AG08395 (cell line): ENCODE measurements at places on chromosomes 13 and 19.

GRCh38 chr13:57874530-57874929 is 243.0 kb downstream of the PCDH17 start:
- no peak for DNase-seq

DNA sequence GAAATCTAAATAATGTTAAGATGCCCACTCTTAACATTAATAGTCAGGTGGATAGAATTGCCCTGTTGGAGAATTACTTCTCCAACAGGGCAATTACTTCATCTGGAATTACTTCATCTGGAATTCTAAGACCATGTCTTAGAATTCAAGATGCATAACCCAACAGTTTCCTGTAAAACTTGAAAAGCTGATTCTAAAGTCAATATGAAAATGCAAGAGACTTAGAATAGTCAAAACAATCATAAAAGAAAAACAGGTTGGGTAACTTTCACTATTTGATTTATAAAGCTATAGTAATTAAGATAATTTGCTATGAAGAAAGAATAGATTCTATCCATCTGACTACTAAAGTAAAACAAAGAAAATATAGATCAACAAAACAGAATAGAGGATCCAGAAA is 75.2 kb downstream of the ABCC4 start:
- no peak for DNase-seq

- no peak for DNase-seq
Measured at GRCh38 chr13:52994865-52995264, 33.7 kb upstream of the OLFM4 start.

GRCh38 chr19:45769821-45770191 is 754 bp upstream of the SIX5 start:
- DNase-seq: no peak

DNA sequence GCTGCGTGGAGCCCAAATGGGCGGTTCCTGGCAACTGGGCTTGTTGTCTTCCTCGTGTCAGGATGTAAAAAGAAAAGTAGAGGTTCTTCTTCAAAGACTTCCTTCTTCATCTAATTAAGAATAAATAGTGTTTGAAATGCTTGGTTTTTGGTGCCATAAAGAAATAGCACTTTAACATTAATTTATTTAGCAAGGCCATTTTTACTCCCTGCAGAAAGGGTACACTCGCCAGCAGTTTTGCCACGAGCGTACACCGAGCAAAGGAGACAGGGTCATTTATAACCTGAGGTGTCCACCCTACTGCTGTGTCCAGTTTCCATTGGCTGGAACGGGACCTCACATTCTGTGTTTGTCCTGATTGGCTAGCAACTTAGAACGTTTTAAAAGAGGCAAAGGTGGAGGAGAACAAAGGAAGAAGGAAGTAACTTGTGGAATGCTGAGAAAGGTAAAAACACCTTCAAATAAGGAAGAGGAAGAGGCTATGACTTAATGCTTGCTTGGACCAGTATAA is 21.8 kb upstream of the OR10H1 start:
- no peak for DNase-seq

DNA sequence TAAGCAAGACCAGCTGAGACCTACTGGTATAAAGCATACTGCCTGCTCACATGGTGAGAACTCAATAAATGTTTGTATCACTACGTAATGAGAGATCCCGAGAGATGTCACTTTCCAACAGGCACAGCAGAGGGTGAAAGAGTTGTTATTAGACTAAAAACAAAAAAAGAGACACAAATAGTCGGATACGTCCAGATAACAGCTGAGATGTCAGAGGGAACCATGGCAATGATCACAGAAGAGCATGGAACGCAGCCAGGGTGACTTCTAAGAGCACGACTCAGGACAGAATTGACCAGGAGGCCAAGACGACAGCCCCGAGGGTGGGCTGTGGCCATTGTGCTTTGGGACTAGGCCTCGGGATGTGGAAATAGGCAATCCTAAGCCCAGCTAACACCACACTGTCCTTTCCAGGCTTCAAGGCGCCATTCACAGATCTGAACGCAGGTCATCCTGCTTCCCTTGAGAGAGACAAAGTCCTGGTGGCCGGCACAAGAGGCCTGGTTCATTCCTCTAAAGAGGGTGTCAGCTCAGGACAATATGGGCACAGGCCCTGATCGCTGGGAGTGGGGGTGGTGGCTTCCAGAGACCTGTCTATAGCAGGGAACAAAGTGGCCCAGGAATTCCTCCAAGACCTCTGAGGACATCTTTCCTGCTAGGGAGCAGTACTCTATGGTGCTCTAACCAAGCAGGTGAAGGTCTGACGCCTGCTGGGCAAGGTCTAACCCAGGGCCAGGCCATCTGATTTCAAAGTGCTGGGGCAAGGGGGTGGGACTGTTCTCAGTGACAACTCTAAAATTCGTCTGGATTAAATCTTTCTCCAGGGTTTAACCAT is 3.2 kb downstream of the SH3GL1 start:
- no peak for DNase-seq

DNA sequence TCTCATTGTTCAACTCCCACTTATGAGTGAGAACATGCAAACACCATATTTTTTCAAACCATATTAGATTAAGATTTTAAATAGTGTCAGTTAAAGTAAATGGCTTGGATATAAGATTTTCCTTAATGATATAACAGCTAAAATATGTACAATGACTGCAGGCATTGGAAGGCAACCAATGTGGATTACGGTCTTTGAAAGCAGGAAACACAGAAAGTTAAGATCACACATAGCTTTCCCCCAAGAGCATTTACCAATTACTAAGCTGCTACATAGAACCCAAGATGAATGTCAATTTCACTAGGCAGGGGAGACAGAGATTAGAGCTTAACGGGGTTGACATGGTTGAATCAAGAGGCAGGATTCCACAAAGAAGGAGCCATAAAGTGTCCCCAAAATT is 173.2 kb upstream of the TRPC4 start:
- no peak for DNase-seq

GRCh38 chr19:43616306-43616705 is 3.1 kb downstream of the ZNF428 start:
- DNase-seq: no peak

- DNase-seq: no peak
Measured at GRCh38 chr13:73742982-73743381, 391.2 kb downstream of the KLF12 start.

DNA sequence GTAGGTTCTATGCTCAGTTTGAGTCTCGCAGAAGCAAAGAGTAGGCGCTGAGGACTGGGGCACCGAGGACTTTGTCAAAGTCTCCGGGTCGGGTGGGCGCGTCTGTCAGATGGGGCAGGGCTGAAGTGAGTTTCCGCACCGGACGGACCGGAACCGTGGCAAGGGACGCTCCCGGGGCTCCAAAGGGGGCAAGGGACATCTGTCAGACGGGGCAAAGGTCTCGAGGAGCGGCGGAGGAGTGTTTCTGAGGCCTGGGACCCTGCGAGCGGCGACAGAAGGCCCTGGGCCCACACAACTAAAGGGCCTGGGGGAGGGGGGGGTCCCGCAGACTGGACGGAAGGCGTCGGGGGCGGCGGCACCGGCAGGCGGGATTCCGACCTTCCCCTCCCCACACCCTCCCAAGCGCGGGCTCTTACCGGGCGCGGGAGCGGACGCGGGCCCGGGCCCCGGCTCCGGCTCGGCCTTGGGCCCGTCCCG is 13.3 kb upstream of the AKAP8L start:
- DNase-seq: peak; percentile 25

DNA sequence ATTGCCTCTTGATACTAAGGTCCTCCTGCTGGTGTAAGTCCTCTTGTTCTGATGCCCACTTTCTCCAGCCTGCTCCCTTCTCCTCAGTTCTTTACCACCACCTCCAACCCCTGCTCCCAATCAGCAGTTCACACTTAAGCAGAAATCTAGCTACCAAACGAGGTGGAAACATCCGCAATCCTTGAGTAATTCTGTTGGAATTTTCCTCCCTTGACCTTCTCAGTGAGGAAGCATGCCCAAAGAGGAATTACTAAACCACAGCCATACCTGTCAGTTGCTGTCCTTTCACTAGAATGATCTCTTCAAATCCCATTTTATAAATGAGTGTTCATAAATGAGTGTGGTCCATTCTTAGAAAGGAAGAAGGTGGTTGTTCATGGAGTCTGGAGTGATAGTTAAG is 289.9 kb downstream of the DACH1 start:
- DNase-seq: no peak

GRCh38 chr19:55377356-55378131 is 918 bp downstream of the TMEM190 start:
- no peak for DNase-seq

GRCh38 chr19:15550929-15551292 is 42.6 kb downstream of the CYP4F22 start:
- DNase-seq: no peak

- no peak for DNase-seq
Measured at GRCh38 chr19:5119297-5119998, 150.5 kb downstream of the KDM4B start.

DNA sequence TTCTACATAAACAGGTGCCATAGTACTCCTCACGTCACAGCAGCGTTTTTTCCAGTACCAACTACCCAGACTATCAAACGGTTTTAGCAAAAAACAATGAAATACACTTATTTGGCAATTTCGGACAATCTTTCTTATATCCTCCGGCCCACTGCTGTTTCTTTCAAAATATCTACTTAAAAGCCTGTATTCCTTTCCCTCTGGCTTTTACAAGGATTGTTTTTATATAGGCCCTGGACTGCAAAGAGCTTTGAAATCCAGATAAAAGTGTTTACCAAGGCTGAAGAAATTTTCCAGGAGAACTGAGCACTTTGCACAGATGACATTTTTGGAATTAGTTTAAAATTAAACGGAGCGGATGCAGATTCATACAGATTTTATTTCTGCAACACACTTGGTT is 255.9 kb upstream of the STARD13 start:
- no peak for DNase-seq

DNA sequence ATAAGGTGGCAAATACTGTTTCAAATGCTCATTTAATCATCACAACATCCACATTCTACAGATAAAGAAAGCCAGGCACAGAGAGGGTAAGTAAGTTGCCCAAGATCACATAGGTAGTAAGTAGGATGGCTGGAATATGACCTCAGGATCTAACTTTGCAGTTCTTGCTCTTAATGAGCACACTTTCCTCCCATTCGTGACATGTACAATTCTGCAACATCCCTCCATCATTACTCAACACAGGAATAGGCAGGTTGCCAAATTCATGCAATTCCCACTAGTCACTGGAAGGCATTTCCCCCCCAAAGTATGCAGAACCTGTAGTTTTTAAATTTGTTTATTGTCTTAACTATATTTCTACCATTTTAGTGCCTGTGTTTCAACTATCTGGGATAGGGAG is 109.2 kb downstream of the OLFM4 start:
- DNase-seq: peak; percentile 63

GRCh38 chr19:30634996-30635975 is 263.1 kb downstream of the ZNF536 start:
- DNase-seq: no peak

GRCh38 chr13:39394796-39395678 is 208.0 kb downstream of the LHFPL6 start:
- DNase-seq: no peak

DNA sequence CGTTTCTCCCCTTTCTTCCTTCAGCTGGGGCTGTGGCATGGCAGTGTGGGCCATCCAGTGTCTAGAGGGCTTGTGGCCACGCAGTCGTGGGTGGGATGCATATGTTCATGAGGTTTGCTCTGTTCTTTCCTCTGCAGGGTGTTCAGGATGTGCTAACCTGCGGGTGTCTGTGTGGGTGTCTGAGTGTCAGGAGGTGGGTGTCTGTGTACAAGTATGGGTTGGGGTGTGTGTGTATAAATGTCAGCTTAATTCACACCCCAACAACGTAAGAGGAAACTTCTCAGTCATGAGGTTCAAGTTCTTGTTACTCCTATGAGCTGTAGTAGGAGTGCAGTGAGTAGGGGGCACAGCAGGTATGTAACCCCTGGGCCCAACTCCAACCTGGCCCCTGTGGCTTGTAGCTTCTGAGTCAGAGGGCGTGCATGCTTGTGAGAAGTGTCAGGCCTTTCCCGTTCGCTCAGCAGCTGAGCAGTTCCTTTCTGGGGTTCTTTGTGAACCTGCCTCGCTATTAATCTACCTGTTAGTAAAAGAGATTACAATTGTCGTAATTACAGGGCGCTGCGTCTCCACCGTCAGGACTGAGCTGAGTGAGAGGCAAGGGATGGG is 49.1 kb downstream of the NFIX start:
- no peak for DNase-seq

DNA sequence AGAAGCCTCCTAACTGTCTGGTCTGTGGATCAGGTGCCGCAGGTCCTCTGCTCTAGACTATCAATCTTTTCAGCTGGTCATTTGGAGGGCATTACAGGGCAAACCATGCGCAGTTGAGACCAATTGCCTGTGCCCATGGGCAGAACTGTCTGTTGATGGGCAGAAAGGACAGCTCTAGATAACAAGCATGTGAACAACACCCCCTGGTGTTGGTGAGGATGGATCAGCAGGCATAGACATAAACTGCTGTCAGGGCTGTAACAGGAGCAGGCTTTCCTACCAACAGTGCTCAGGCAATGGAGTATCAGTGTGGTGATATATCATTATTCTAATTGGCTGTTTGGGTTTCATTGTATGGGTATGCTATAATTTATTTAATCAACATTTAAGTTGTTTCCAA is 104.7 kb upstream of the KL start:
- peak; percentile 64 for DNase-seq

- no peak for DNase-seq
Measured at GRCh38 chr13:67366533-67366932, 136.4 kb upstream of the PCDH9 start.

GRCh38 chr13:58706421-58706820 is 1074.9 kb downstream of the PCDH17 start:
- DNase-seq: no peak
